ENCODE measurements at places on chromosomes 1 and 21. TPM values are rescaled to one million over a fixed set of nuclear protein-coding genes. Genes with fewer than 3 reads are reported as not detected.
A peak's percentile ranks its signal among the peaks of the same experiment; 100 is the strongest.

The NBPF20 gene
- total RNA-seq, result 1.1 TPM

- no peak for DNase-seq
Measured at GRCh38 chr1:222390181-222390580, 157.7 kb downstream of the HHIPL2 start.

The NBPF26 gene
- 4.7 TPM for total RNA-seq

DNA sequence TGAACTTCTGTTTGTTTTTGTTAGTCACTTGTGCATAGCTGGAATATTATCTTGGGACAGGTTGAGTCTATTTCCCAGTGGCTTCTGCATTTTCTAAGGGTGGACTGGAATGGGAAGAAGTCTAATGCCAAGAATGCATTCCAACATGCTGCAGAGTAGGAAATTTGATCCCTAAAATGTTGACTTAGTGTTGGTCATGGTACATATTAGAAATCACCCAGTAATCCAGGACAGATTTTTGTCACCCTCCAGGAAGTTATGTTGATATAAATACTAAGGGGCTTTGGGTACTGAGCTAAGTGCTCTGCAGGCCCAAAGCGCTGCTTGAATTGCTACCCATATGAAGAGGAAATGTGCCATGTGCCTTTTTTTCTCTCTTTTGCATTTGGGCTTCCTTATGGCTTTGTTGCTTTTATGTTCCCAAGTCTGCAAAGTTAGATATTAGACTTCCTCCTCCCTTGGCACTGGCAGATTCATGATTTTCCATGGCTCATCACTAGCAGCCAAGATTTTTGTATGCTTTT is 10.0 kb downstream of the ARID1A start:
- DNase-seq, result no peak

DNA sequence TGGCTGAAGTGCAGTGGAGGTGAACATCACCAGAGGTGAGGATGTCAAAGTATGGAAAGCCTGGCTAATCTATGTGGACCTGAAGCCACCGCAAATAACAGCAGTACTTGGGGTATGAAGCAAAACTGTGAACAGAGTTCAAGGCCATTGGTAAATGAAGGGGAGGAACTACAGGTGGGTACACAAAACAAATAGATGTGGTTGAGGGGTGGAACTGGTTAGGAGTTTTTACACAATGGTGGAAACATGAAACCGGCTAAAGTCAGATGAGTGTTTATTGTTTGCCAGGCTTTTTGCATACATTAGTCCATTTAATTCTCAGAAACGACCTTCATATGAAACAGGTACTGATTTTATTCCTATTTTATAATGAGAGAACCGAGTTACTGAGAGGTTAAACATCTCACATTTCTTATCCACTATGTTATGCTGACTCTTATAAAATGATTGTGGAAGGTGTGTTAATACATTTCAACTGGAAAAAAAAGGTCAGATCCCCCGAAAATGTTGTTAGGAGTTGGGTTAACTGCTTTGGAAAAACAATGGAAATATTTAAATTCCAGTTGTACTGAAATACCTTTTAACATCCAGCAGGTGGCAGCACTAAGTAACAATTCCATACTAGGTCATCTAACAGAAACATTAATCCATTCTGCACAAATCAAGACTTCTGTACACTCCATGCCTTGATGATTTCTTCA is 44.3 kb upstream of the GTF2B start:
- no peak for DNase-seq

DNA sequence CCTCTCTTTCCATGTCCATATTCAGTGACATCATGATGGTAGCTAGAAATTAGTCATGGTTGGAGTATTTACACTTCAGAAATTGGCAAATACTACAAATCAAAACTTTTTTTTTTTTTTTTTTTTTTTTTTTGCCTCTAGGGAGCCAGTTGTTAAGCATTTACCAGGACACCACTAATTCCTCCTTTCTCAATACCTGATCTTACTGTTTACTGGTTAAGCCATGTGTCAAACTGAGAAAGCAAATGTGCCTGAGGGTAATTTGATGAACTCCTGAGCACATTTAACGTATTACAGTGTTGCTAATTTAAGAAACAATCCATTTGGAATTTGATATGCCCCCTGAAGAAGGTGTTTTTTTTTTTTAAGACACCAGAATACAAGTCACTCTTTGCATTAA is 94.4 kb downstream of the DNM3 start:
- DNase-seq, result no peak

DNA sequence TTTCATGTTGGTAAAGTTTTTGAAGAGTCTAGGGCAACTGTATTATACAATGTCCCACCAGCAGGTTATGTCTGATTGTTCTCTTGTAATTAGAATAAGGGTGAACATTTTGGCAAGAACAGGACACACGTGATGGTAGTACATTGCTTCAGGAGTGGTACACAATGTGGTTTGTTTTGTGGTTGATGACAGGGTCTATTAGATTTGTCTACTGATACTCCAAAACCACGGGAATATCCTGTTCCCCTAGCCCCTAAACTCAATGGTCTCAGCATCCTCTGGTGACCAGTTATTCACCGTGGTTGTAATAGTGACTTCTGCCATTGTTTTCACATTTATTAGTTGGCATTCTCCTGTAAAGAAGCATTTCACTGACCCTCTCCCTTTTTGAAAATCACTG is 22.1 kb upstream of the ACTA1 start:
- no peak for DNase-seq

The TRIM33 gene
- 24.9 TPM for total RNA-seq

The ASCL5 gene
- total RNA-seq, result not detected

- DNase-seq, result peak; percentile 47
Measured at GRCh38 chr1:173112129-173112528, 61.4 kb upstream of the TNFSF18 start.

GRCh38 chr21:25506261-25506660 is 101.0 kb downstream of the MRPL39 start:
- DNase-seq, result no peak

The OR10J1 gene
- total RNA-seq, result not detected
